CD8-positive, alpha-beta memory T cell (primary cell): ENCODE measurements at places on chromosomes 4 and X. TPM values are rescaled to one million over a fixed set of nuclear protein-coding genes. Genes with fewer than 3 reads are reported as not detected.

GRCh38 chr4:83172371-83172770 is 57.8 kb upstream of the PLAC8 start:
- DNase-seq = no peak

AFP gene
- polyA plus RNA-seq = not detected

KIT gene
- 0.98 TPM for polyA plus RNA-seq

UGT8 gene
- polyA plus RNA-seq = 0.30 TPM

CXCL8 gene
- not detected for polyA plus RNA-seq
